ENCODE measurements at places on chromosomes 7 and 10.
A peak's percentile ranks its signal among the peaks of the same experiment; 100 is the strongest.

GRCh38 chr7:100632951-100633717, 8.2 kb downstream of the TFR2 start:
- peak; percentile 58 for DNase-seq

DNA sequence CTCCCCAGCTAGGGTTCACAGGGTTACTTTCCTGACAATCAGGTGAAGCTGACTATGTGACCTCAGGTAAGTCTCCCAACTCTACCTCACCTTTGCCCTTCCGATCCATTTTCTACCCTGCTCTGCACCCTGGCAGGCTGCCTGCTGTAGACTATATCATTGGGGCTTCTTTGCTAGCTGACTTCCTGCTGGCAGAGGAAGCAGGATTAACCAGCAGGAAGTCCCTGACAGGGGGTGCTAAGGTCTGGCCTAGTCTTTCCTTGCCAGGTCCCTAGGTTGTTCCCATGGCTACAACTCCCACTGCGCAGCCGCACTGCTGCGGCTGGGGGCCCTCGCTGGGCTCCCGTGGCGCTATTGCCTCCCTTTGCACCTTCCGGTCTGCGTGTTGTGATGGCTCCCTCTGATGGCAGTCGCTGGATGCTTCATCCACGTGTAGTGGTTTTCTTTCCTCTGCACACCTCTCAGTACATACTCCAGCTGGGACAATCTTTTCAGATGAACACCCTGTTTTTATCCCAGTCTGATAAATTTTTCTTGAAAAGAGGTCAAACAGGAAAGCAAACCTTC, 365.9 kb downstream of the REEP3 start:
- DNase-seq = no peak

GRCh38 chr10:11886138-11886474, 63.0 kb downstream of the PROSER2 start:
- DNase-seq = no peak

- no peak for DNase-seq
Measured at GRCh38 chr7:6316226-6316625, 43.8 kb upstream of the CYTH3 start.

- no peak for DNase-seq
Measured at GRCh38 chr10:1709161-1709560, 28.2 kb downstream of the ADARB2 start.
